ENCODE measurements at places on chromosomes 7 and 10.

GRCh38 chr7:8389593-8390261, 43.7 kb upstream of the NXPH1 start:
- peak; percentile 71 for DNase-seq

DNA sequence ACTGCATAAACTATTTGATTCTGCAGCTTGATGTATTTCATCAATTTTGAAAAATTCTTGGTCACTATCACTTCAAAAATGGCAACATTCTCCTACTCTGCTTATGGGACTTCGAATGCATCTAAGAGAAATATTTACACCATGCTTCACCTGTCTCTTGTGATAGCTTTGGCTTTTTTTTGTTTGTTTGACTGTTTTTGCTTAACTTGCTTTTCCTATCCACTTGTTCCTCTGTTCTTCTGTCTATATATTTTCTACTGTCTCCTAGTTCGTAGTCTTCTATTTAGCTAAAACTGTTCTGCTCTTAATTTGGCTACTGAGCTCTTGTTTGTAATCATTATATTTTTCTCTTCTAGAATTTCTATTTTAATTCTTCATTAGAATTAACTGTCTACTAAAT, 94.4 kb downstream of the INHBA start:
- no peak for DNase-seq

- no peak for DNase-seq
These were observed 83.1 kb upstream of the NPVF start for GRCh38 chr7:25311346-25311745.

DNA sequence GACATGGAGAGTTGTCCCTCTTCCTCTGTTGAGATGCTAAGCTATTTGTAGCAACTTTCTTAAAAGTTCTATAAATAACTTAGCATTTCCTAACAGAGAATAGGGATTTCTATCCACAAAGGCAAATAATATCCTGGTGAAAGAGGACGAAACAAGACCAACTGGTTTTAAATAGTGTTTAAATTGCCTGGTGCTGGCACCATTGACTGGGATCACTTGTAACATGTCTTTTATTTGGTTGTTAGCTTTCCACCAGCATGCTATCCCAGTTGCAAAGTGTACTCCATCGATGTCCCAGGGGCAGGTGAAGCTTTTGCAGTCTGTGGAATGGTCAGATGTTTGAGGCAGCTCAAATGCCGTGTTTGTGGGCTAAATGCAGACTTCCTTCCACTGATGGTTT, 3.7 kb downstream of the SUFU start:
- no peak for DNase-seq

DNA sequence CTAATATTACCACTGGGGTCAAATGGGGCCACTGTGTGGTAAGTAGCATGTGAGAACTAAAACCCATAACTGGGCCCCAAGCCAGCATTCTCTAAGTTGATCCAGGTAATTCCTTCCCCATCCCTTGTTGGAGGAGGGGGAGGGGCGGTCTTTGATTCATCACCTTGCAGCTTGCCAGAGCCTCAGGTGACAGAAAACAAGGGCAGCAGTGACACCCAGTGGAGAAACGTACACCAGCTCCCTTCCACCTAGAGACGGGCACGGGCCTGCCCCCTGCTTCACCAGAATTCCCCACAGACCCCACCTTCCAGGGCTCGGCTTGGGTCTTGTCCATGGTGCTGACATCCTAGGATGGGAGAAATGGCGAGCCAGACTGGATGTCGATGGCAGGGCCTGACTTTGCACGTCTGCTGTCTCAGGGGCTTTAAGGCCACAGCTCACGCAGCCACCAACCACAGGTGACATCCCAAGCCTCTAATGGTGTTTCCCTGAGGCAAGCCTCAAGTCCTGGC, 102.0 kb downstream of the STRA8 start:
- peak; percentile 96 for DNase-seq

- no peak for DNase-seq
These were observed 624.8 kb downstream of the GRID1 start for GRCh38 chr10:85741626-85742300.

- no peak for DNase-seq
These were observed 3.8 kb downstream of the LDB3 start for GRCh38 chr10:86671985-86672710.

DNA sequence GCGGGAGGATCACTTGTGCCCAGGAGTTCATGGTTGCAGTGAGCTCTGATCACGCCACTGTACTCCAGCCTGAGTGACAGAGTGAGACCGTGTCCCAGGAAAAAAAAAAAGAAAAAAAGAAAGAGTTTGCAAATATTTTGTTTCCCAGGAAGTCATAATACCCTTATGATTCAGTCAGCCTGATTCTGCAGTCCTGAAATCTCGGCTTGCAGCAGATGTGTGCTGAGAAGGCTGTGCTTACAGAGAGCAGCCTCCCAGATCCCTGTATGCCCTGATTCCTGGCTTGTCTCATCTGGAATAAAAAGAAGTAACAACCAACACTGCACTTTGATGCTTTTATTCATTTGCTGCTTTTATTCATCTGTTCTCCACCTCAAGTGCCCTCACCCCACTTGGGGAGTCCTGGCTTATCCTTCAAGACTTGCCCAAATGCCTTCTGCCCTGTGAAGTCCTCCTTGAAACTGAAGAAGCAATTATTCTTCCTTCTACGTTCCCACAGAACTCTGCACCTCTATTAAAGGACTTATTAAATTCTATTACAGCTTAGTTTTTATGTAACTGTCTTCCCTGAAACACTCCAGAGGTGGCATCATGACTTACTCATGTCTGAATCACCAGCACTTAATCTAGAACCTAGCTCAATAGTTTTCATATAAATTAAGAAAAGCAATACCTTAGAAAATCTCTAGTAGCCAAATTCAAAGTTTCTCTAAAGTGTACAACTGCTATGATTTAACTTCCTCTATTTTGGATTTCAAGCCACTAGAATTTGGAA, 27.7 kb upstream of the BPGM start:
- DNase-seq, result no peak

GRCh38 chr7:54963155-54963554, 55.7 kb upstream of the EGFR start:
- no peak for DNase-seq

DNA sequence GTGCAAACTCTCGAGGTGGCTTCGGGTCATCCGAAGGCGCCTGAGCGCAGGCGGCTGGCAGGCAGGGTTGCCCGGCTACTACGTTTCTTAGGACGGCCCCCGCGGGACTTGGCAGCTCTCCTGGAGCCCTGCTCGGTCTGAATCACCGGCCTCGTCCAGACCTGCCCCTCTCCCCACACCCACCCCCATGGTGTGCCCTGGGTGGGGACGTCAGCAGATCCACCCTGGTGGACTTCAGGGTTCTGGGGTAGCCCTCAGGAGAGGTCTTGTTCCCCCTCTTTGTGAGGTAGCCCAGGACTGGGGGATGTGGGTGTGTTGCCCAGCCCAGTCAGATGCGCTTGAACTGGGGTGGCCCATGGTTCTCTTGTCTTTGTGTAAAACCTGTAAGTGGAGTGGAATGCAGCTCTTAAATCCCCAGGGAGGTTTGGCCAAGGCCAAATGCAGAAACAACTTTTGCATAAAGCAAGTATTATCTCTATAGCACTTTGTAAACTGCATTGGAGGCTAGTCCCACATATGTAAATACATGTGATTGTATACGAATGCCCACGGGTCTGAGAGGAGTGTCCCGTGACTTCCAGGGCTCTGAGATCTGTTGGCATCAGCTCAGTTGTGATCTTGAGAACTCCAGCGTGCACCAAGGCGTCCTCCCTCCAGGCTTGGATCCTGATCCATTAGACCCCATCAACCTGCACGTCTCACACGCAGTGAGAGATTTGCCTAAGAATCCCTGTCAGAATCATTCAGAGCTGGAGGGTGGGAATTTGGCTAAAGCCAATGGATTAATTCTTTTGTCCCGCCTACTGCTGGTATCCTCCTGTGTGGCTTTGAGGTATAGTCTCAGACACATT, 1.8 kb downstream of the PFKFB3 start:
- no peak for DNase-seq

- DNase-seq, result no peak
These were observed 667.6 kb upstream of the CELF2 start for GRCh38 chr10:10350050-10350449.

DNA sequence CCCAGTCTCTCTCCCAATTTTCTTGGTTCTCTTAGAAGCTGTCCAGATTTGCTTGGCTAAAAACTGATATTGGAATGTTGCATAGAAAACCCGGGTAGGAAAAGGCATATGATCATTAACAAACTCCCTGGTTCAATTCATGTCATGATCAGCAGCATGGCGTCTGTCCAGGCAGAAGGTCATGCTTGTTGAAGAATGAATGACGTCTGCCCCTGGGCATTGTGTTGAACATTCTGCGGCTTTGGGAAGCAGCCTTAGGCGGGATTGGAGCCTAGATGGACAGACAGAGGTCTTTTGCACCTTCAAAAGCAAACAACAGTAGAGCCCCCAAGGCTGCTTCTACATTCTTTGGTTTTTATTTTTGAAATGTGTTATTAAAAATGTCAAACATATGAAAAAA, 7.7 kb upstream of the MINDY3 start:
- DNase-seq, result no peak

DNA sequence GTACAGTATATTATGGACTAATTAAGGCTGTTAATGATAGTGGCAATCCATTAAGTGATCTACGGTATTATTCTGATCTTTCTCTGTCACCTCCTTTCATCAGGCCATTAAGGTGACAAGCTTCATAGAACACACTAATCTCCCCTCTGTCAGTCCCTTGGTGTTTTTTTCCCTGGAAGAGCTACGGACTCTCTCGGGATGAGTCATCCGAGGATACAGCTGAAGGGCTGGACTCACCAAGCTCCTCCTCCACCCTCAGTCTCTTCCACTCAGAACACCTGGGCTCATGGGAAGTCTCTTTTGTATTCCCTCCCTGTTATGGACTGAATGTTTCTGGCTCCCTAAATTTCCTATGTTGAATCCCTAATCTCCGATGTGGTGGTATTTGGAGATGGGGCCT, 69.8 kb upstream of the PLXNA4 start:
- DNase-seq, result no peak

GRCh38 chr10:70536196-70536861, 57.8 kb downstream of the PALD1 start:
- DNase-seq, result no peak

- DNase-seq, result no peak
These were observed 254.3 kb upstream of the GNAI1 start for GRCh38 chr7:79880312-79880711.

DNA sequence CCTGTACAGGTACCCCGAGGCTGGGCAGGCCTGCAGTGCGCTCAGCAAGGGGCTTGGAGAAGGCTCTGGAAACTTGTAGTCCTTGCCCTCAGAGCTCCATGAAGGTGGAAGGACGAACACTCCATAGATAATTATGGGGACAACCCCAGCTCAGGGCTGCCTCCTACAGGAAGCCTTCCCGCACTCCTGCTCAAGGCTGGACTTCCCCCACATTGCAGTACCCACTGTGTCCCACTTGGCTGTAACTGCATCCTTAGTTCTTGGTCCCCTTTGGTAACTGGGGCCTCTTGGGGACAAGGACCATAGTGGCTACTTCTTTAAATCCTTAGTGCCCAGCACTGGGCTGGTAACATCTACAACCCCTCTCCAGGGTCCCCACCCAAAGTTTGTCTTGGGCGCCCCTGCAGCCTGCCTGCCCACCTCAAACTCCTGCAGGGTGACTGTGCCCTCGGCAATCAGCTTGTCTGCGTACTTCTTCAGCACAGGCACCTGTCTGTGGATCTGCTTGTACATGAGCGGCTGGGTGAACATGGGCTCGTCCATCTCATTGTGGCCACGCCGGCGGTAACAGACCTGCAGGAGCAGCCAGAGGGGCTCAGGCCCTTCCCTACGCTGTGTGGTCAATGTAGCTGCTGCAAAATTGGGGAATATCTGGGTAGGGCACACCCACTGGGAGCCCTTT, 17.1 kb downstream of the OGDHL start:
- no peak for DNase-seq

DNA sequence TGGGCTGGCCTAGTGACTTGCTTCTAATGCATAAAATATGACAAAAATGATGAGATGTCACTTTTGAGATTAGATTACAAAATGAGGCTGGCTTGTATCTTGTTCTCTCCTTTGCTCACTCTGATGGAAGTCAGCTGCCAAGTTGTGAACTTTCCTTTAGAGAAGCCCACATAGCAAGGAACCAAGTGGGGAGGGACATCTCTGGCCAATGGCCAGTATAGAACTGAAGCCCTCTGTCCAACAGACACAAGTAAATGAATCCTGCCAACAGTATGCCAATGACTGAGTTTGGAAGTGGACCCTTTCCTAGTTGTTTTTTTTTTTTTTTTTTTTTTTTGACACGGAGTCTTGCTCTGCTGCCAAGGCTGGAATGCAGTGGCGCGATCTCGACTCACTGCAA, 3.3 kb downstream of the ZC3HC1 start:
- no peak for DNase-seq

- no peak for DNase-seq
These were observed 36.5 kb downstream of the GRID1 start for GRCh38 chr10:86329896-86330680.

- DNase-seq, result no peak
These were observed 36.7 kb downstream of the MTERF1 start for GRCh38 chr7:91843831-91844230.

GRCh38 chr10:18567343-18567856, 84.0 kb downstream of the NSUN6 start:
- no peak for DNase-seq

DNA sequence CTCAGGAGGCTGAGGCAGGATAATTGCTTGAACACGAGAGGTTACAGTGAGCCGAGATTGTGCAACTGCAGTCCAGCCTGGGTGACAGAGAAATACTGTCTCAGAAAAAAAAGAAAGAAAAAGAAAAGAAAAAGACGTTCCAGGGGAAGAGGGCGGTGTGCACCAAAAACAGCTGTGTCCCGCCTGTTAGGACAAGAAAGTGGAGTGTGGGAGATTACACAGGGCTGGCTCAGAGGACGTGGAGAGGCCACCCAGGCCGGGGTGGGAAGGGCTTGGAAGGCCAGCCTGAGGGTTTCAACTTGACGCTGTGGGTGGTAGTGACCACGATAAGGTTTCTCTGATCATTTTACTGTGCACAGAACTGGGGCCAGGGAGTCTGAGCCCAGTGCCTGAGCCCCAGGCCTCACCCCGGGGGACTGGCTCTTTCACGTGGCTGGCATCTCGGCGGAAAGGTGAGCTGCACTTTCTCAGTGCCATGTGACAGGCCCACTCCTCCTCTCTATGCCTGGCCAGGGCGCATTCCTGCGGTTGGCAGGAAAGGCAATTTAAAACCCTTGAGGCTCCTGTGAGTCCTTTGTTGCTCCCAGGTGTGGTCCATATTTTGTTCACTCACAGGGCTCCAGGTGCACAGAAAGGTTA, 13.9 kb downstream of the RHBDD2 start:
- DNase-seq, result no peak

DNA sequence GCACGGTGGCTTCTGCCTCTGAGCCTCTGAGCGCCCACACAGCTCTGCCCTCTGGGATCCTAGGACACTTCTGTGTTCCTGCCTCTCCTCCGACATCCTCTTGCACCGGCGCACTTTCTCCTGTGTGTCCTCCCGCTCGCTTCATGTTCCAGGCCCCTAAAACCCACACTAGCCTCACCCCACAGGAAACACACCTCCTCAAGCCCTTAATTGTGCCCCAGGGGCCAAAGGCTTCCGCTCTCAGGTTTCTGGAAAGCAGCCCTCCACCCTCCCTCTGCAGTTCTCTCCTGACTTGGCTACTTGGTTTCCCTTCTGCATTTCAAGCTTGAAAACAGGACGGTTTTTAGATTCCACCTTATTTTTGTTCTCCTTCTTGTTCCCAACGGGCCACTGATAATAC, 7.3 kb downstream of the GFRA1 start:
- no peak for DNase-seq
